ENCODE measurements at places on chromosomes 16 and 17. TPM values are rescaled to one million over a fixed set of nuclear protein-coding genes. Genes with fewer than 3 reads are reported as not detected.

The ANKRD13B gene
- total RNA-seq = 5.4 TPM

GRCh38 chr17:81647640-81648012 lies 8.7 kb downstream of the PDE6G start:
- no peak for DNase-seq

GRCh38 chr16:74321356-74321755 lies 24.7 kb downstream of the PSMD7 start:
- DNase-seq = no peak

The SPNS3 gene
- not detected for total RNA-seq

All from right cardiac atrium (tissue), 5 donors.